IgD-negative memory B cell (primary cell): ENCODE measurements at places on chromosomes 4 and X. TPM values are rescaled to one million over a fixed set of nuclear protein-coding genes. Genes with fewer than 3 reads are reported as not detected.

ZFP92 gene
- polyA plus RNA-seq = 0.21 TPM

ADAMTS3 gene
- polyA plus RNA-seq = not detected

LPAR4 gene
- polyA plus RNA-seq = not detected

TLR10 gene
- 183 TPM for polyA plus RNA-seq

NUDT10 gene
- 0.33 TPM for polyA plus RNA-seq

SFRP2 gene
- not detected for polyA plus RNA-seq
